Fibroblast of the conjunctiva (primary cell): ENCODE measurements at places on chromosomes 12 and 14.

DNA sequence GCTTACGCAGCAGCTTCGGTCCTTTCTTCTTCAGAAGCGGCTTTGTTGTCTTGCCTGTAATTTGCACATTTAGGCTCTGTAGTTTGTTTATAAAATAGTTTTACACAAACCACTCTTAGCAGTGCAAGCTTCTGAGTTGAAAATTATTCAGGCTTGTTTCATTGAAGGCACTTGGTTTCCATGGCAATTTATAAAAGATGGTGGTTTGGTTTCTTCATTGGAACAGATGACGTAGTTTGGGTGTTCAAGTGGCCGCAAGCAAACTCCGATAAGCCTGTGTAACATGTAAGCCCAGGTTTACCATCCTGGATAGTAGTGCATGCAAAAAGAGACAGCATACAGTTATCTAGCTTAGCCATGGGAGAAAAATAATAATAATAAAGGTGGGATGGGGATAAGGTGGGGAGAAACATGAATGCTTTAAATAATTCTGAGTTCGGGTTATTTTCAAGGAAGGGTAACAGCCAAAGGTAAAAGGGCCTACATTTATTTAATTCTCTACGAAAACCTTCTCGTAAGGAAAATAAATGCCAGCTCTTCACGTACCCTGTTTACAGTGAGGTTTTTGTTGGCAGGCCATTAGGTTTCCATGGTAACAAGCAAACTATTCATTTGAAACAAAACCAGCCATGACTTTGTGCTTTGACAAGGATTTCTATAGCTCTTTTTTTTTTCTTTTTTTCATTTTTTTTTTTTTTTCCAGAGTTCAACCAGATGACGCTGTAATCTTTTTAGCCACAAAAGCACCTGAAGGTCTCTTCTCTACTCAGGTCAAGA lies 189.6 kb upstream of the RPL10L start:
- DNase-seq: no peak

DNA sequence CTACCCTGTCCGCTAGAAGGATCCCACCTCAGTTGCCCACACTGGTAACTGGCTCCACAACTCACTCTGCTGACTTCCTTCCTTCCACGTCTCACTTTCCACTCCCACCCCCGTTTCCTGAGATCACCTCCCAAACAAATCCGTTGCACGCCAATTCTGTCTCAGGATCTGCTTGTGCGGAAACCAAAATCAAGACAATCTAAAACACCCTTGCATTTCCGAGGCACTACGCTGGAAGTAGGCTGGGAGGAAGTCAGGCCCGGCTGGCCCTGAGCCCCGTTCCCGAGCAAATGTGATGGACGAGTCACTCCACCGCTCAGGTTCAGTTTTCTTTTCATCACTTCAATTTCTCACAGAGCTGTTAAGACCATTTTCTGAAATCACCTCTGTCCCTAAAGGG lies 23.1 kb downstream of the ABCB9 start:
- DNase-seq: no peak

- DNase-seq: no peak
Observed at GRCh38 chr12:88339966-88340365, 197.9 kb downstream of the TMTC3 start.

DNA sequence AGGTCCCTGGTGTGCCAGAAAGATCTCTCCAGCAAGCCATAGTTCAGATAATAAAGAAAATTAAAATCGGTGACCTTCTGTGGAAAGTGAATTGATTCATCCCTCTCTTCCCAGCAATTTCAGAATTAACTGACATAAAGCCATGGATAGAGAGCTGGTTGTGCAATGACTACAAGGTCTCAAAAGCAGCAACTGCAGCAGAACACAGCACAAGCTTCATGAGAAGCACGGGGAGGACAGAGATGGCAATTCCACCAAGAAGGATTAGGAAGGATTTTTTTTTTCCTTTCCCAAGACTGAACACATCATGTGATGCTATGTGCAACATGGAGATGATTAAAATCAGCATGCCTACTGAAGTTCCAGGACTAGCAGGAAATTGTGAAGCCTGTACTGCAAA lies 154.9 kb upstream of the PLEKHG7 start:
- DNase-seq: no peak

GRCh38 chr14:76775695-76776427 lies 14.6 kb downstream of the VASH1 start:
- DNase-seq: no peak

DNA sequence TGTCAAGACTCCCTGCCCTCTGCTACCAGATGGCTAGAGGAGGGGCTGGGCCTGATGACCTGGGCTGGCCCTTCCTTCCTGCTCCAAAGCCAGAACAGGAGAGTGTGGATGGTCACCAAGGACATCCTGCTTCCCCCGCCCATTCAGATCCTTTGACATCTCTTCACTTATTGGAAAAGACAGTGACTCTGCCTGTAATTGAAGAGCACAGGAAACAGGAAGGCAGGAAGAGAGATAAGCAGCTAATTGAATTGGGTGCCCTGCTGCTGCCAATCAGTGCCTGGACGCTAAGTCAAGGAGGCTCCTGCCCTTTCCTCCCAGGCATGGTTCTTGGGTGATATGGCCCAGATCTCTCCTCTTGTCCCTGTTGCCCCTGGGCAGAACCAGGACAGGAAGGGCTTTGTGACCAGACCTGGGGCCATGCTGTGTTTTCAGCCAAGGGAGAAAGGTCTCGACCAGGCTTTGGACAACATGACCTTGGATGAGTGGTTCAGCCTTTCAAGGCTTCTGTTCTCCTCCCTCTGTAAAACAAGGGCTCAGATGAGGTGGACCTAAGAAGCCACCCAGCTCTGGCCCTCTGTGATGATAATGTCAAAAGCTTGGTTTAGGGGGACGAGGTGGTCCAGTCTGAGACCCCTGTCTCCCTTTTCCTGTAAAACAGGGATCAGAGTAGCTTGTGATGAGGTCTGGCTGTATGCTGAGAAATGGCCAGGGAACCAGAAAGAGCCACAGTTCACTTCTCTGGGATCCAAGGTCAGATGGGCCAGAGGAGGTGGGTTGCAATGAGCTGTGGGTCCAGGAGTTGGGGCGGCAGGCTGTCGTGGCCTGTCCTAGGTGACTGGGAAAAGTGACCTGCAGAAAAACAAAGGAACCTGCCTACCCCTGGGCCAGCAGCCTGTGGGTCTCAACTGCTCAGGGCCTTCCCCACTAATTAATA lies 38.8 kb downstream of the FAM222A start:
- no peak for DNase-seq

GRCh38 chr14:99073431-99073830 lies 198.6 kb downstream of the BCL11B start:
- no peak for DNase-seq

- no peak for DNase-seq
Observed at GRCh38 chr14:94058674-94059138, 22.3 kb downstream of the DDX24 start.

GRCh38 chr14:99647411-99647810 lies 2.5 kb downstream of the HHIPL1 start:
- DNase-seq: no peak

- DNase-seq: no peak
Observed at GRCh38 chr12:92164712-92165111, 19.1 kb upstream of the BTG1 start.

DNA sequence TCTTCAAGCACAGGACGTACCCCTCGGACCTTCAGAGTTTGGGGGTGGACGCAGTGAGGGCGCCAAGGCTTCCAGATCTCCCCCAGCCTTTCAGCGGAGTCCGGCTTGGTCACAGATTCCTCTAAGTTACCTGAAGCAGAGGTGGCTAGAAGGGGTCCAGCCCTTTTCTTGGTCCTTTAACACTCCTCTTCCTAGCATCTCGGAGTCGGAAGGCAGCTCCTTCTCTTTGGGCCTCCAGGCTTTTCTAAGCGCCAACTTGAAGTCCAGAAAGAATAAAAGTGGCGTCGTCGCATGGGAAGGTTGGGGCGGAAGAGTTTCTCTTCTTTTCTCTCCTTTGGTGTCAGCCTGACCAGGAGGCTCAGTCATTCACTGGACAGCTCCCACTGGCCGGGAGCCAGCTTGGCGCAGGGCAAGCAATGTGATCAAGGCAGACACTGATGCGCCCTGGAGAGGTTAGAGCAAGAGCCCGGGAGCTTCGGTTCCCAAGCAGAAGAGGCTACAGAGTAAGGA lies 9.6 kb downstream of the OR6S1 start:
- DNase-seq: peak; percentile 41

DNA sequence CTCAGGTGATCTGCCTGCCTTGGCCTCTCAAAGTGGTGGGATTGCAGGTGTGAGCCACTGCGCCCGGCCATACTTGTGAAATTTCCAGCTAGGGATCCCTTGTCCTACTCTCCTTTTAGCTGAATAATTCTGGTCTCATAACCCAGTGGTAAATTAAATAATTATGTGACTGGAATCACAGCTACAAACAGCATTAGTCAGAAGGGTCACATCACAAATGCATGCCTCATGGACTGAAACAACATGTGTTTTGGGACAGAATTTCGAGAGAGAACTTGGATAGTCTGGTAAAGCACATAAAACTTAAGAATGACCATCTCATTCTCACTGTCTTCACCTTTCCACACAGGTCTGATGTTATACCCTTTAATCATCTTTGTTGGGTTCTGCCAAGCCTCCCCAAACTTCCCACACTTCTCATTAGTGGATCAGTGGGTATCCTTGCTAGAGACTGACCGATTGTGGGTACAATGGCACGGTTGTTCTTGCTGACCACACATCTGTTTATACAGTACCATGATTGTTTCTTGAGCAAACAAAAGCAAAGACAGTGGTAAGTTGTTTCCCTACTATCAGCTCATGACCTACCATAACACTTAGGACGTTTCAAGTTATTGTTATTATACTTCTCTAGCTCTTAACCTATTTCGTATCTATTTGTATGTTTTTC lies 5.1 kb downstream of the GPRC5D start:
- no peak for DNase-seq

DNA sequence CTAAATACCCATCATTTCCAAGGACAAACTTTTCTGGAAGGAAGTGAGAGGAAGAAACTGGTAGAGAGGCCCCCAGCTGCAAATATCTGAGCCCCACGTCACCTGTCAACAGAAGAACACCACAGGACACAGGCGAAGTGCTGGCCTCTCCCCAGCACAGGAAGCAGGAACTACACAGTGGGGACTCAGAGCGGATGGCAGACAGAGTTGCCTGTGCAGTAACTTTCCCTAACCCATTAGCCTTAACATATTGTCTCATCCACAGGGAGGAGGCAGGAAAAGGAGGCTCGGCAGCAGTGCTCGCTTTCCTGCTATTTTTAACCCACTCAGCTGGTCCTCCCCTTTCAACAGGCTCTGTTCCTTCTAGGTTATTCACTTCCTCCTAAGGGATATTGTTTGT lies 111.5 kb upstream of the TMPO start:
- no peak for DNase-seq

GRCh38 chr12:63949902-63950301 lies 105.4 kb downstream of the SRGAP1 start:
- DNase-seq: no peak

GRCh38 chr12:49345825-49346658 lies 646 bp upstream of the DNAJC22 start:
- DNase-seq: no peak

DNA sequence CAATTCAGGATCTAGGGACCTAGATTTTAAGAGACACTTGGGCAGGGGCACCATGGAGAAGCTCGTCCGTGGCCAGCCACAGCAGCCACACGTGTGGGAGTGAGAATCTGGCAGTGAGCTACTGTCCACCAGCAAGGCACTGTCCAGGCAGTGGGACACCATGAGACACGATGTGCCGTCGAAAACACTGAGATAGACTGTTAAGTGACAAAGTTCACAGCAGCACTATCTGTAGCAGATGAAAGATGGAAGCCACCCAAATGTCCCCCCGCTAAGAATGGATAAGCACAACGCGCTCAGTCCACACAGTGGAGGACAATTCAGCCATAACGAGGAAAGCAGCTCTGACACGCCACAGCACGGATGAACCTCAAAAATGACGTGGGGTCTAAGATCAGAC lies 19.7 kb downstream of the RILPL1 start:
- no peak for DNase-seq

DNA sequence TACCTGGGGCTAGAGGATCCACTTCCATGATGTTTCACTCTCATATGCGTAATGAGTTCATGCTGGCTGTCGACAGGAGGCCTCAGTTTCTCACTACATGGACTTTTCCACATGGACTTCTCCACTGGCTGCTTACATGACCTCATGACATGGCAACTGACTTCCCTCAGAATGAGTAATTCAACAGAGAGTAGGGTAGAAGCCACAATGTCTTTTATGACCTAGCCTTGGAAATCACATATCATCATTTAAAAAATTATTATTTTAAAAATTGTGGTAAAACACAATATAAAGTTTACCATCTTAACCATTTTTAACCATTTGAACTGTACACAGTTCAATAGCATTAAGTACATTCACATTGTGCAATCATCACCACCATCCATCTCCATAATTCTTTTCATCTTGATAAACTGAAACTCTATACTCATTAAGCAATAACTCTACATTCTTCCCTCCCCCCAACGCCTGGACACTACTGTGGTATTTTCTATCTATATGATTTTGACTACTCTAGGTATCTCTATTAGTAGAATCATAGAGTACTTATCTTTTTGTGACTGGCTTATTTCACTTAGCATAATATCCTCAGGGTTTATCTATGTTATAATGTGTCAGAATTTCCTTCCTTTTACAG lies 144.5 kb downstream of the TGFB3 start:
- DNase-seq: no peak

- no peak for DNase-seq
Observed at GRCh38 chr12:113347892-113348291, 10.5 kb upstream of the PLBD2 start.

- DNase-seq: no peak
Observed at GRCh38 chr14:56063131-56063530, 55.1 kb upstream of the PELI2 start.

- no peak for DNase-seq
Observed at GRCh38 chr12:19209661-19210060, 80.1 kb downstream of the PLEKHA5 start.

DNA sequence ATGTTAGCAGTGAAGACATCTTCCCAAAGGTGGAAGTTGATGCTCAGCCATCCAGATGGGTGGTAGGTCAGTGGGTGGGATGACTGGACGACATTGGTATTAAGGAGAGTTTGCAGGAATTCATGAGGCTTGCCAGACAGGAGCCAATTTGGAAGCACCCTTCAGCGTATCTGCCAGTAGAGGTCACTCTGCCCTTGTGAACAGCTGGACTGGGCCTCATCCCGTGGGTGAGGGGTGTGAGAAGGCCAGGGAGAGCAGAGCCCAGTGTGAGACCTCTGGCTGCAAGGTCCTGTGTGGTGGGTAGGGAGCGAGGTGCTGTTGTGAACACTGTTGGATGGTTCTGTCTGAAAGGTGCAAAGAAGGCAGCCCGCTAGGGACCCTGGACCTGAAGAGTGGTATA lies 37.7 kb downstream of the SLC5A8 start:
- DNase-seq: no peak

- no peak for DNase-seq
Observed at GRCh38 chr12:132084621-132085290, 59.4 kb downstream of the DDX51 start.
